ENCODE measurements at places on chromosomes 11 and 22. TPM values are rescaled to one million over a fixed set of nuclear protein-coding genes. Genes with fewer than 3 reads are reported as not detected.
A peak's percentile ranks its signal among the peaks of the same experiment; 100 is the strongest.

CRYAB gene
- total RNA-seq = not detected

APIP gene
- 30.7 TPM for total RNA-seq

- DNase-seq = no peak
- H3K27ac ChIP-seq = no peak overlapping the region
- no peaks in the 10 kb centered on the region for H3K36me3 ChIP-seq
- no peak overlapping the region for H3K4me3 ChIP-seq
These were observed 153.4 kb upstream of the CADM1 start for GRCh38 chr11:115657586-115657985.

ANO9 gene
- 36.9 TPM for total RNA-seq

DNA sequence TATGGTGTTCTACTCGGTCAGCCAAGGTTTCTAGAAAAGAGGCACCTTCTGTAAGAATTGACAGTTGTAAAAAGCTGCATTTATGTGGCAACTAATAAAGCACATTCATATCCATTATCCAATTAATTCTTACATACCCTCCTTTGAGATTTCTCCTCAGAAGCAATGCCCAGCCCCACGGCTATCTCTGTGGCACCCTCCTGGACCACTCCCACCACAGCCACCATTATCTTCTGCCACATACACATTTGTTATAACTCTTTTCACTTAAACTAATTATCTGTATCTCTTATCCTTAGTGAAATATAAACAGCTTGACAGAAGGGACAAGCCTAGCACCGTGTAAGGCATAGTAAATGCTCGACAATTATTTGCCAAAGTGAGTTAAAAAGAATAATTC lies 48.5 kb downstream of the PAK1 start:
- H3K27ac ChIP-seq = no peak overlapping the region
- no peak overlapping the region for H3K4me3 ChIP-seq
- no peaks in the 10 kb centered on the region for H3K36me3 ChIP-seq
- no peak for DNase-seq
- H3K4me1 ChIP-seq = peaks cover 7% of the 10 kb centered on the region
- peaks cover 15% of the 10 kb centered on the region for H3K27me3 ChIP-seq

DNA sequence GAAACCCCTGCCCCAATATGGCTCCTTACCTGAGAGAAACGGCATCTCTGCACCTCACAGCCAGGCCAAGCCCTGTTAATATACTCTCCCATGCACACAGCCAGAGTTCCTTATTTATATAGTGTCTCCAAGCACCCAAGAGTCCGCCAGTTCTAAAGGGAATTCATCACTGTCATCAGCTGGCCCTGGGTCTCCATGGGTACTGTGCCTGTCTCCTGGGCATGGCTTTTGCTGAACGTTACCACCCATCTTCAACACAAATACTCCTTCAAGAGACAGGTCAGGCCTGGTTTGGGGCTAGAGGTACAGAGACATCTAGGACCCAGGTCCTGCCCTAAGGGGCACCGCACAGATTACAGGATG lies 1.6 kb upstream of the ATG16L2 start:
- H3K36me3 ChIP-seq = peaks cover 61% of the 10 kb centered on the region
- DNase-seq = no peak
- H3K4me1 ChIP-seq = peaks cover 35% of the 10 kb centered on the region
- peak overlapping the region; percentile 97 for H3K27ac ChIP-seq

GRCh38 chr22:30866811-30867271 lies 101.7 kb downstream of the MORC2 start:
- no peak overlapping the region for H3K27ac ChIP-seq
- H3K4me3 ChIP-seq = no peak overlapping the region
- DNase-seq = no peak
- H3K36me3 ChIP-seq = no peaks in the 10 kb centered on the region

DNA sequence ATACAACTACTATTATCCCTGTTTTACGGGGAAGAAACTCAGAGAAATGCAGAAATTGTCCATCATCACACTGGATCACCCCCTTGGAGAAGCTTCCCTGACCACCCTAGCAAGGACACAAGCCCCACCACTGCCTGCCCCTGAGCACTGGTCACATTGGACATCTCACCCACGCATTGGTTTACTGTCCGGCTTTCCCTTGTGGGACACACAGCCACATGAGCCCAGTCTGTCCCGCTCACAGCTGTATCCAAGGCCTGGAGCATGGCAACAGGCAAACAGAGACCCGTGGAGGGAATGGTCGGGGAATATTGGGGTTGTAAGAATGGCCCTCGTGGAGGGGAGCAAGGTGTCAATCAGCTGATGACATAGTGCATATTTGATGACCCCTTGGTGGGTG lies 42.7 kb upstream of the FGF3 start:
- no peaks in the 10 kb centered on the region for H3K4me1 ChIP-seq
- H3K27ac ChIP-seq = no peak overlapping the region
- H3K27me3 ChIP-seq = peaks cover 12% of the 10 kb centered on the region

DNA sequence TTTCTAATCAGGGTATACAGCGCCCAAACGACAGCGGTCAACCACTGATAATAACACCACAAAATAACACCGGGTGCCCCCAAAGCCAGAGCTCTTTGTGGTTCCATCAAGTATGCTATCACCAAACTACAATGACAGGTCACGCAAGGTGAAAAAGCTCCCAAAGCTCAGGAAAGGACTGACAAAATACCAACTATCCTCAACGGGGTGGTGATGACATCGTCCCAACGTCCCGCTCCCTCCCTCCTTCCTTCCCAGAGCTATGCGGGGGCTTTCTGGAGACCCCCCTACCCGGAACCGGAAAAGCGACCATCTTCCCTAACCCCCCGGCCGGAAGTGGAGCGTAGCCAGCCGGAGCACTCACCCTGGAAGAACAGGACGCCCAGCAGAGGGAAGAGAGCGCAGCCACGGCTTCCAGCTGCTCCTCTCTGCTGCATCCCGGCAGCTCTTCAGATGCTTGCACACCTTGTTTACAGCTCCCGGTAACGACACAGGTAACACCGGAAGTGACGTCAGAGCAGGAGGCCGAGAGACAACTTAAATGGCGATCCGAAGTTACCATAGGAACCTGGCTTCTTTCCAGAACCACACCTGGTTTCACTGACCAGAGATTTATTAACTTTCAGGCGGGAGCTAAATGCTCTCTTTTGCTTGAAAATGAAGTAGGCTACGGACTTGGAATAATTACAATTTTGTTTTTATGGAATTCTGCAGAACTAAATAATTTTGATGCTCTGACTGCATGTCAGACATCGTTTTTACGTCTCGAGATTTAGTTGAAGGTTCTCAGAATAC lies at the start of gene MPZL3:
Gene MPZL3, minus strand, starts transcription at position 508 of the 795 bp plus-strand sequence. Its CDS starts 71 bp downstream, at position 437.
- H3K4me3 ChIP-seq = peak within 1 kb of the TSS; percentile 90
- H3K4me1 ChIP-seq = peaks cover 38% of the 10 kb centered on the region
- H3K36me3 ChIP-seq = peaks cover 27% of the 10 kb centered on the region
- H3K27me3 ChIP-seq = no peaks in the 10 kb centered on the region
- peak; percentile 73 for DNase-seq

DNA sequence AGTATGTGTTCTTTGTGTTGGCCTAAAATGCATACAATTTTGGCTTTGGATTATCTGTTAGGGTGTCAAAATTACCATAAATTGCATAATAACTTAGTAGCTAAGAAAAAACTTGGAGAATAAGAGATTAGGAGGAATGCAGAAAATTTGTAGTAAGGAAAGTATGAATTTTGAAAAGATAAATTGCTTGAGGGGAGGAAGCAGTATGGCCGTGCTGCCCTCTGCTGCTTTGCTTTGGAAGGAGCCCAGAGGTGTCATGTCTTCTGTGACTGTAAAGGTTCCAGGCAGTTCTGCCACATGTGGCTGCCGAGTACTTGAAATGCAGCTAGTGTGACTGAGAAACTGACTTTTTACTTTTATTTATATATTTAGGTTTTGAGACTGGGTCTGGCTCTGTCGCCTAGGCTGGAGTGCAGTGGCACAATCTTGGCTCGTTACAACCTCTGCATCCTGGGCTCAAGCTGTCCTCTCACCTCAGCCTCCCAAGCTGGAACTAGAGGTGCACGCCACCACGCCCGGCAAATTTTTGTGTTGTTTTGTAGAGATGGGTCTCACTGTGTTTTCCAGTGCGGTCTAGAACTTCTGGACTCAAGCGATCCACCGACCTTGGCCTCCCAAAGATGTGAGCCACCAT lies 1.8 kb downstream of the ADSL start:
- DNase-seq = peak; percentile 53
- H3K36me3 ChIP-seq = peaks cover 42% of the 10 kb centered on the region
- peaks cover 23% of the 10 kb centered on the region for H3K4me1 ChIP-seq
- peak overlapping the region; percentile 98 for H3K27ac ChIP-seq
- no peaks in the 10 kb centered on the region for H3K27me3 ChIP-seq
- peak overlapping the region; percentile 96 for H3K4me3 ChIP-seq

DNA sequence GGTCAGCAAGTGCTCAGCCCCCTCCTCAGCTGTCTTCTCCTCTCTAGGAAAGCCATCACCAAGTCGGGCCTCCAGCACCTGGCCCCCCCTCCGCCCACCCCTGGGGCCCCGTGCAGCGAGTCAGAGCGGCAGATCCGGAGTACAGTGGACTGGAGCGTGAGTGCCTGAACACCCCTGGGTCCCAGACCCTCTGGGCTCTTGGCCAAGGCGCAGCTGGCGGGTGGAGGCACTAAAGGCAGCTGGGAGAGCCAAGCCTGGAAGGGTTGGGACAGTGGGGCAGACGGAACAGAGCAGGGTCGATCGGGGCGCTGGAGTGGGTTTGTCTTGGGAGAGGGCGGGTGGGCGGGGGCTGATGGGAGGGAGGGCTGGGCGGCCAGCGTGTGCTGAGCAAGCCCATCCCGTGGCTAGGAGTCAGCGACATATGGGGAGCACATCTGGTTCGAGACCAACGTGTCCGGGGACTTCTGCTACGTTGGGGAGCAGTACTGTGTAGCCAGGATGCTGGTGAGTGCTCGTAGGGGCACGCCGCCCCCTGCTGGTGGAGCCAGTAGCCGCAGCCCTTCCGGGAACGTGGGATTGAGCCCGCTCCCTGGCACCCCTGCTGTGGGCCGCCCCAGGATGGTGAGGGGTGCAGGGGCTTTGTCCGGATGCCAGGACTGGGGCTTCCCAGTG lies 14.1 kb upstream of the MDK start:
- H3K27me3 ChIP-seq = no peaks in the 10 kb centered on the region
- no peak overlapping the region for H3K27ac ChIP-seq
- peak; percentile 58 for DNase-seq
- H3K36me3 ChIP-seq = peaks cover 36% of the 10 kb centered on the region
- peaks cover 17% of the 10 kb centered on the region for H3K4me1 ChIP-seq
- H3K4me3 ChIP-seq = no peak overlapping the region

GRCh38 chr11:19918302-19919049 lies 205.8 kb downstream of the NAV2 start:
- H3K4me3 ChIP-seq = no peak overlapping the region
- no peak overlapping the region for H3K27ac ChIP-seq
- no peak for DNase-seq
- H3K36me3 ChIP-seq = no peaks in the 10 kb centered on the region

- H3K36me3 ChIP-seq = peaks cover 14% of the 10 kb centered on the region
- H3K27ac ChIP-seq = peak overlapping the region; percentile 79
- H3K4me3 ChIP-seq = no peak overlapping the region
- H3K27me3 ChIP-seq = no peaks in the 10 kb centered on the region
- H3K4me1 ChIP-seq = peaks cover 26% of the 10 kb centered on the region
These were observed 77.4 kb downstream of the FAM168A start for GRCh38 chr11:73520353-73521061.

- DNase-seq = no peak
- H3K27me3 ChIP-seq = no peaks in the 10 kb centered on the region
- peaks cover 16% of the 10 kb centered on the region for H3K36me3 ChIP-seq
- no peak overlapping the region for H3K4me3 ChIP-seq
These were observed 45.5 kb downstream of the PACSIN2 start for GRCh38 chr22:42969348-42969975.

BRSK2 gene
- total RNA-seq = 1.5 TPM

DNA sequence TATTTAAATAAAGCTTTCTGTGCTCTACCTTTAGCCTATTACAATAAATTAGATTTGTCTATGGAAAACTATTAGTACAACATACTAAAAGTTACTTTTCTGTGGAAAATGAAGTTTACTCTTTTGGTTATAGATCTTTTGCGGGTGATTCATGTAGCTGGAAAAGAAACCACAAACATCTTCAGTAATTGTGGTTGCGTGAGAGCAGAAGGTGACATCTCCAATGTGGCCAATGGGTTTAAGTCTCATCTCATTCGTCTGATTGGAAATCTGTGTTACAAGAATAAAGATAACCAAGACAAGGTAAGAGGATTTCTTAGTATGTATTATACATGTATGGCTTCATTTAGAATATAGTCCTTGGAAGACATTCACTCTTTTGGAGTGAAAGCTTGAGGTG lies 68.6 kb downstream of the ATXN10 start:
- H3K27me3 ChIP-seq = no peaks in the 10 kb centered on the region
- DNase-seq = no peak
- peaks cover 11% of the 10 kb centered on the region for H3K4me1 ChIP-seq
- H3K27ac ChIP-seq = no peak overlapping the region

DNA sequence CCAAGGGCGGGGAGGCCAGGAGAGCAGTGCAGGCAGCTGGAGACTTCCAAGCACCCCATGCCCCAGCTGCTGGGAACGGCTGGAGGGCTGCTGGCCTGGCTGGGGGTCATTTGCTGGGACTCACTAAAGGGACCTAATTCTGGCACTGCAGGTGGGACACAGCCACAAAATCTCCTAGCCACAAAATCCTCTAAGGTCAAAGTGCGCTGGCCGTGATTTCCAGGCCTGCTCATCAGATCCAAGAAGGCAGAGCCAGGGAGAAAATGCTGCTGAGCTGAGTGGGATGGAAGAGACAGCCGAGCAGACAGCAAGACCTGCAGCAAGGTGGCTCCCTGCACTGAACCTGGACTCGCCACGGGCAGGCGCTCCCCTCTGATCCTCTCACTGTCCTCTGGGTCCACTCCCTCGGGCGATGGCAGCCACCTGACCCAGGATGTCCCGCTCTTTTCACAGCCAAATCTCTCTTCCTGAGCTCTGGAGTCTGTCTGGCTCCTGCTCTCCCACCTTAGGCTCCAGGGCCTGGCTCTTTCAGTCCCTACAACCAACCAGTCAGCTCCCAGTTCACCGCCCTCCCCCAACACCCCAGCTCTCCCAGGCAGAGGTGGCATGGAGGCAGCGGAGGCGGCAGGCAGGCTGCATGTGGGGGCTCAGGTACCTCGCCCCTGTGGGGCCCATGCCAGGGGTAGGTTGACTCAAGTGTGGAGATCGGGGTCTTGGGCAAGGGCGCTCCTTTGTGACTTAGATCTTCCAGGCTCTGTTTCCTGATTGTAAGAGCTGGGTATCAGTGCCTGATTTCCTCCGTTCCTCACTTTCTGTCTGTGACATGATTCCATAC lies 14.5 kb downstream of the OVOL1 start:
- H3K4me1 ChIP-seq = no peaks in the 10 kb centered on the region
- H3K27ac ChIP-seq = no peak overlapping the region

MN1 gene
- total RNA-seq = 0.09 TPM

Data from activated T-helper 2 cell treated with anti-CD3 and anti-CD28 coated beads, Interferon-gamma antibody, Interleukin-2, Interleukin-4, amounts not matched to agents 10 μg/mL and 5 μg/mL and 100 μg/mL, durations not matched to agents 14 hours and 24 hours and 36 hours (primary cell).